ENCODE measurements at places on chromosomes 6 and 20.
A peak's percentile ranks its signal among the peaks of the same experiment; 100 is the strongest.

GRCh38 chr6:105151644-105152043 lies 28.2 kb downstream of the POPDC3 start:
- no peak for DNase-seq

DNA sequence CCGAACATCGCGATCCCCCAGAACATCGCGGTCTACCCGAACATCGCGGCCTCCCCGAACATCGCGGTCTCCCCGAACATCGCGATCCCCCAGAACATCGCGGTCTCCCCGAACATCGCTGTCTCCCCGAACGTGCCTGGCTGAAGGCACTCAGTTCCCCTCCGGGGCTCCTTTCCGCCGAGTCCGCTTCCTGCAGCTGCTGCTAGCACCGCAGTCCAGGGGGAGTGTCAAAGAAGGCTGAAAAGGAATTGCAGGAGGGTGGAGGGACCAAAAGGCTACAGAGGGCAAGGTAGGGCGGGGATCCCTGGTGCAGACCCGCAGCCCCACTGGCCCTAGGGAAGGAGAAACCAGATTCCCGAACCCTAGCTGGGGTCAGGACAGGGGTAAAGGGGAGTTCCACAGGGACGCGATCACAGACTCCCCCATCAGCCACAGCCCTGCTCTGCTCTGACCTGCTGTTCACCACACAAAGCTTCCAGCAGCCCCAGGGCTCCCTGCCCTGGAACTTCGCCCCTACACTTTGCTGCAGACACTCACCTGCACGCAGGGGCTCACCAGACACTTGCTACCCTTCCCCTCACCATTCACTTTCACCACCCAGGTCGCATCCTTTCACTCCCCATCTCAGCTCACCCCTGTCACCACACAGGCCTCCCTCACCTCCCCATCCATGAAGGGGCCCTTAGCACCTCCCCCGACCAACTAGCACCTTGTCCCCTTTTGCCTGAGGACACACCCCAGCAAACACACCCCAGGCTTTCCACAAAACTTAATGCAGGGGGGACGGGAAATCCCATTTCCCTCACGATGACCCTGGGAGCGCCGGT lies 1.7 kb downstream of the ULBP1 start:
- DNase-seq, result no peak

DNA sequence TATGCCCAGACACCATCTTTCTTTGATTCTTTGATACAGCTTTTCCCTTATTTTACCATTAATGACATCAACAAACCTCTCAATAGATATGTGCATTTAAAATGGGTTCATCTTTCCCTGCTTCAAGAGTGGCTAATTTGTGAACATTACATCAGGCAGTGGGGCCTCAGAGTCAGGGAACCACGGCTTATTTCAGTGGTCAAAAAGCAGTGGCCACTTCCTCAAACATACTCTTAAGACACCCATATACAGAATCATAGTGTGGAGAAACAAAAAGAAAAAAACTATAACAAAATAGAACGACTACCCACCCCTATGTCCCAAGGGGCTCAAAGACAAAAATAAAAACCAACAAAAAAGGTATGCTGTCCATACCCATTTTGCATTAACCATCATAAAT lies 12.9 kb downstream of the SALL4 start:
- no peak for DNase-seq

DNA sequence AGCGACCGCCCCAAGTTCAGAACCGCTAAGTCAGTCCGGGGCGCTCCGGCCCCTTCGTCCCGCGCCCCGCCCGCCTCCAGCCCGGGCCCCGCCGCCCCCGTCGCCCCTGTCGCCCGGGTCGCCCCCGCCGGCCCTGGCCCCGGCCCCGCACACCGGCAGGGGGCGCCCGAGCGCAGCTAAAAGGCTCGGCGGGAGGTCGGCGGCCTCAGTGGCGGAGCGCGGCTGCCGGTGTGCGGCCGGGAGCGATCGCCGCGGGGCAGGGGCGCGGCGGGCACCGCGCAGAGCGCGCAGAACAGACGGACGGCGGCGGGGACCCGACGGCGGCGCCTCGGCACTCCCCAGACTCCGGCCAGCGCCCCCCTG lies at the start of gene FNDC1:
Gene FNDC1 (plus strand): TSS at position 208 of the 363 bp plus-strand sequence. CDS start 197 bp downstream, outside the sequence.
- DNase-seq, result peak; percentile 56

DNA sequence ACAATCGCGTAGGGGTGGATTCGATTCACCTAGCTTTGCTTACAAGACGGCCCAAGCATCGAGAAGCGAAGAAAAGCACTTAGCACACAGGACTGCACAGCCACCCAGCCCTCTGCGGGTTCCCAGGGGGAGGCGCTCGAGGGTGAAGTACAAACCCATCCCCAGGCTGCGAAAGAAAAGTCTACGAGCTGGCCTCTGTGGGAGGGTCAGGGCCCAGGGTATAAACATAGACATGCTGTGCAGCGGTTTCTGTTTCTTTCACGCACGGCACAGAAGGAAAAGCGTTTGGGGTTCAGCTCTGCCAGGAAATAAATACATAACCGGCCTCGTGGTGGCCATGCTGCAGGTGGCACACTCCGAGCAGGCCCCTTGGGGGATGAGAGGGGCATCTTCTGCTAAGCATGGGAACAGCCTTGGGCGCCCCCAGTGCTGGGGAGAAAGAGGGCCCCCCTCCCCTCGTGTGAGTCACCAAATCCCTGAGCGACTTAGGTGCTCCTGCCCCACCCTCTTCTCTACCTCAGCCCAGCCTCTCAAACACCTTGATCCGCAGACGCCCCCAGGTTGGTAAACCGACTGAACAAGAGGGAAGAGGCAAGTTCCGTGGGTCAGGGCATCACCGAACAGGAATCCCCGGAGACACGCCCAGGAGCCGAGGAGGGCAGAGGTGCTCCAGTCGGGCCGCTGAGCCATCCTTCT lies 91.6 kb upstream of the RIPOR2 start:
- peak; percentile 69 for DNase-seq

GRCh38 chr6:55836481-55836880 lies 38.9 kb downstream of the BMP5 start:
- no peak for DNase-seq

DNA sequence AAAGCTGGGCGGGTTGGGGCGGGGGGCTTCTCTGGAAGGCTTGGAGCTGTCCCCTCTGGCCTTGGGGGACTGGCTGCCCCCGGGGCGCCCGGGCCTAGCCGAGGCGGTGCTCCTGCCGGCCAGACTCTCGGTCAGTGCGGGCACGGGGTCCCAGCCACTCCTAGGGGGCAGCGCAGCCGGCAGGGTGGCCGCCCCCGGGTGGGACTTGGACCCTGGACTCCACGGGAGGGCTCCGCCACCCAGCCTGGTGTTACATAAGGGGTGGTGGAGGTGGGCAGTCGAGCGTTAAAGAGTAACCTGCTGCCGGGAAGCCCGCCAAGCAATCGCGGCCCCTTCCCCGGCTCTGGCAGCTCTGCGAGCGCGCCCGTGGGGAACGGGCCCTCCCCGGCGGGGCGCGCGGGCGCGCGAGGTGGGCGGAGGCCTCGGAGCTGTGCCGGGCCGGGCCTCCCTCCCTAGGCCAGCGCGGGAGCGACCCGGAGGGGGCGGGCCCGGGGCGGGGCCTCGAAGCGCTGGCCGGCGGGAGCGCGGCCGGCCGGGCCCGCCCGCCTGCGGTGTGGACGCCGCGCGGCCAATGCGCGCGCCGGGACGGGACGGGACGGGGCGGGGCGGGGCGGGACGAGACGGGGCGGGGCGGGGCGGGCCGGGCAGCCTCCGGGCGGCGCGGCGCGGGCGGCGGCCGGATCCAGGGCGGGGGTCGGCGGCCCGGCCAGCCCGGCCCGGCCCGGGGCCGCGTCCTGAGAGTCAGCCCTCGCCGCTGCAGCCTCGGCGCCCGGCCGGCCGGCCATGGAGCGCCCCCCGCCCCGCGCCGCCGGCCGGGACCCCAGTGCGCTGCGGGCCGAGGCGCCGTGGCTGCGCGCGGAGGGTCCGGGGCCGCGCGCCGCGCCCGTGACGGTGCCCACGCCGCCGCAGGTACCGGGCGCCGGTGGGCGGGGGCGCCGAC lies at the start of gene SLC2A4RG:
Gene SLC2A4RG (plus strand): TSS at position 647 of the 940 bp plus-strand sequence. CDS start 137 bp downstream, at position 784.
- DNase-seq, result no peak

GRCh38 chr6:54980511-54981275 lies 134.1 kb downstream of the FAM83B start:
- no peak for DNase-seq

DNA sequence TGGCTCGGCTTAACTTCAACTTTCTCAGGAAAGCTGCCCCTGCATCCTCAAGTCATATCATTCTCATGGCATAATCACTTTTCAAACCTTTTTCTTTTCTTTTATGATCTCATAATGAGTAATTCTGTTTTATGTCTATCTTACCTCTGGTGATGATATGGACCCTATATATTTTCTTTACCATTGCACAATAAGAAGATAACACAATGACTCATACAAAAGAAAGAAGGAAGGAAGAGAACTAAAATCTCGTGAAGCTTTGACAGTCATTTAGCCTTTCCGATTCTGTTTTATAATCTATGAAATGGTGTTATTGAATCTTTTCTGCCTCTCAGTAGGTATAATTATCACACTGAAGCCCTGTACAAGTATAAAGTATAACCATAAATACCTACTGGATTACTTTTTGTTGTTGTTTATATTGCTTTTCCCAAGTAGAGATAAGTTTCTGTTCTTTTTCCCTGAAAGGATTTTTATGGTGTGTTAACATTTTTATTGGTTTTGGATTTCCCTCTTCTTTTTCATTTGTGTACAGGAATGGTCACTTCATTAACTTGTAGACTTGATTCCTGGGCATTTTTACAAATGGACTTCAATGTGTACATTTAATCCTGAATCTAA lies 300.9 kb downstream of the LAMA2 start:
- DNase-seq, result no peak

GRCh38 chr20:63155266-63156165 lies 60.4 kb downstream of the YTHDF1 start:
- no peak for DNase-seq

DNA sequence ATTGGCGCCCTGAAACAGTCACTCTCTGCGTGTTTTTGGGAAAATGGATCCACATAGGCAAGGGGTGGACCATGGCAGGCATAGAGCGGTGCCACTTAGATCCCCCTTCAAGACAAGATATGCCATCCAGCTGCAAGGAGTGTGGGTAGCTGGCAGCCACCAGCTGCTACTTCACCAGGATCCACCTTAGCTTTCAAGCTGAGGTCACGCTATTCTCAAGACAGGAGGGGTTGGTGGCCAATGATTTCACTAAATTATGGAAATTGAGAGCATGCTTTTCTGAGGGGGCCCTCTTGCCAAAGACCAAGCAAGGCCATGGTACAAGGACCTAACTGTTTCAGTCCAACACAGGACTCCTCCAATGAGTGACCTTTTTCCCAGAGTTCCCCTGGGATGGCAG lies 16.3 kb downstream of the HEBP2 start:
- DNase-seq, result no peak

GRCh38 chr6:118739696-118740353 lies 88.4 kb upstream of the CEP85L start:
- DNase-seq, result no peak

DNA sequence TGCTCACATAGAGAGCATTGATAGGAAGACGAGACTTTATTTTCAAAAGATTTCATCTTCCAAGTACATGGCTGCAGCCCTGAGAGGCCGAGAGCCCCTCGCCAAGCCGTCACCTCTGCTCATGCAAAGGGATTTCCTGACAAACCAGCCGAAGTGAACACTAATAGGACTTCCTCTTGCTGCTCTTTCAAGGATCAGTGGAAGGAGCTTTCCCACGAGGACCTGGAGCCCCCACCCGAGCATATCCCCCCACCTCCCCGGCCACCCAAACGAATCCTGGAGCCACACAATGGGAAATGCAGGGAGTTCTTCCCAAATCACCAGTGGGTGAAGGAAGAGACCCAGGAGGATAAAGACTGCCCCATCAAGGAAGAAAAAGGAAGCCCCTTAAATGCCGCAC lies 69.3 kb downstream of the PTPN1 start:
- no peak for DNase-seq

DNA sequence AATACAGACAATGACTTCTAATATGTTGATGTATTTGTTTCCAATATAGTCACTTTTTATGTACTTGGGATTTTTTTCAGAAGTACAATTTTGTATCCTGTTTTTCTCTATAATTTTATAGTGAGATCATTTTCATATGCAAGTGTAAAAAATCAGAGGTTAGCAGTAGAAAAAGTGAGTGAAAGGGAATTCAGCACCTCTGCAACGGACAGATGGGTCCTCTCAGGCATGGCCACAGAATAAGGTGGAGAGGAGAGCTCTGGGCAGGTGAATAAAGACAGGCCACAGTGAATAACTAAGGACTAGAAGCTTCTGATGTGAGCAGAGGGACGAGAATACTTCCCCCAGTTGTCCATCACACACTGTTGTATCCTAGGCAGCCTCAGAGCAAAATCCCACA lies 210.1 kb upstream of the CNR1 start:
- DNase-seq, result no peak

DNA sequence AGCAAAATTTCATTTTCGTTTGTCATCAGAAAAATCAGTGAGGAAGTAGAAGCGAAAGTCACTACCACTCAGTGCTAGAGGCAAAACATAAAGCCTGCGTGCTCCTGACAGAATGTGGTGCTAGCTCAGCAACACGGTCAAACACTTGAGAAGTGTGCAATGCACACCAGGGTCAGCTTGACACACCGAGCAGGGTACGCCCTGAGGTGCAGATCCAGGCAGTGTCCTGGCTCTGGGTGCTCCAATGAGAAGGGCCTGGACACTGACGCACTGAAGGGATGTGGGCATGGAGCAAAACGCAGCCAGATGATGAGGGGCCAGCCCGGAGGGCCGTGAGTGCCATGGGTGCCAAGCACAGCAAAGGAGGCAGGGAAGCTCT lies 5.9 kb downstream of the RNASET2 start:
- DNase-seq, result no peak

- DNase-seq, result no peak
Measured at GRCh38 chr6:132973514-132973993, 159.2 kb downstream of the RPS12 start.

- no peak for DNase-seq
Measured at GRCh38 chr6:35833536-35833935, 28.4 kb downstream of the LHFPL5 start.

- no peak for DNase-seq
Measured at GRCh38 chr20:23242104-23242503, 108.5 kb upstream of the NXT1 start.

- DNase-seq, result no peak
Measured at GRCh38 chr20:49540232-49540620, 27.7 kb downstream of the PTGIS start.

GRCh38 chr20:32155017-32155981 lies 45.8 kb downstream of the TM9SF4 start:
- DNase-seq, result no peak

- DNase-seq, result no peak
Measured at GRCh38 chr6:53918854-53919510, 124.2 kb downstream of the LRRC1 start.

GRCh38 chr20:4726710-4727397 lies 5.1 kb downstream of the PRND start:
- DNase-seq, result peak; percentile 28

GRCh38 chr20:15196547-15197255 lies 859.3 kb upstream of the FLRT3 start:
- no peak for DNase-seq

GRCh38 chr6:5989141-5989723 lies 17.5 kb downstream of the NRN1 start:
- no peak for DNase-seq

DNA sequence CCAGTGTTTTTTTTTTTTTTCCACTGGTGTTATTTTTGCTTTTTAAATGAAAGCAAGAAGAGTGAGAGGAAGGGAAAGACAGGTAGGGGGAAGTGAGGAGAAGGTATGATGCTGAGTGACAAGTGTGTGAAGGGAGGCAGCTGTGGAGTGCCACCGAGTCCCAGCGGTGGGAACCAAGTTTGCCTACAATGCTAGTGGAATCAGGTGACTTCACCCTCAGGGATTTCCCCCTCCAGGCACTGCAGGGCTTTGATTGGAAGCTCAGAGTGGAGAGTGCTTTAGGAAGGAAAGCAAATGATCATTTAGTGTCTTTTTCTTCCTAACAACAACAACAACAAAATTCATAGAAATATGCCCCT lies 120.5 kb upstream of the ENPP5 start:
- no peak for DNase-seq

- no peak for DNase-seq
Measured at GRCh38 chr6:47574789-47575188, 97.2 kb downstream of the CD2AP start.

All from stimulated activated CD4-positive, alpha-beta T cell treated with anti-CD3 and anti-CD28 coated beads, Interleukin-12 subunit alpha, Interleukin-12 subunit beta, amount 100 ng/mL, for 48 hours (primary cell).